Nephron progenitor cell (in vitro differentiated cells): ENCODE measurements at places on chromosomes 2 and 18.

DNA sequence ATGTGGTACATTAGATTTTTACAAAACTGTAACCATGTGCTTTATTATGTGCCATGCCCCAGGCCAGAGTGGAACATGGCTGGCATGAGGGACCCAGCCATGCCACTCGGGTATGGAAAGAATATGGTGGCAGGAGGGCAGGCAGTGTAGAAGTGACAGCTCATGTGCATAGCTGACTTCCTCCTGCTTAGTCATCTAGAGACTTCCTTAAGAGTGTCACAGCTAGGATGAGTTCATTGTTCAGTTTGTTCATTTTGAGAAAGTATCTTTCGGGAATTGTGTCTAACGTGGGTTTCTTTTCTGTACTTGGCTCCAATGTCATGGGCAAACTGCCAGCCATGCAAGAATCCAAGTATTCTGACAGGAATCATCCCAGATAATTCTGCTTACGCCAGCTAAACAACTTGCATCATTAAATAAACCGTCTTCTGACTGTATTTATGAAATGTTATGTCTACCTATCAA is 94.3 kb upstream of the ITGB6 start:
- no peak for DNase-seq
- no peaks in the 10 kb centered on the region for H3K27me3 ChIP-seq
- H3K4me1 ChIP-seq: peaks cover 36% of the 10 kb centered on the region

DNA sequence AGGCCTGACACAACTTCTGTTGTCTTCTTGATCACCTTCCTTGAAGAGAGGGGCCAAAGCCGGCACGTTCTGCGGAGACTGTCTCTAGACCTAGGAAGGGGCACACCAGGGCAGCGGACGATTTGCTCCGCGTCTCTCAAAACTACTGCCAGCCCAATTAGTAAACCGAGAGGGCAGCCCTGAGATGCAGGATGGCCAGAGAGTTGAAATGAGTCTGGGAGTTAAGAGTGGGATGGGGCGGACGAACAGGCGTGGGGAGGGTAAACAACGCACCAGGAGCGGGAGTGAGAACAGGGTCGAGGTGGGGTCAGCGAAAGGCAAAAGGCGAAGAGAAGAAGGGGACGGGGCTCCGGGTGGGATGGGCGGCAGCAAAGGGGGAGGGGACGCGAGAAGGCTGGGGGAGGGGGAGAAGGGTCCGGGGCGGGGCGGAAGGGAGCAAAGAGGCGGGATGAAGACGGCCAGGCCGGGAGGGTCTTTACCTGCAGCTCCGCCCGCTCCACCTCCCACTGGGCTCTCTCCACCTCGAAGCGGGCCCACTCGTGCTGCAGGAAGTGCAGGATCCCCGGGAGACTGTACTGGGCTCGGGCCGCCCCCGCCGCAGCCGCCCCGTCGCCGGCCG is 476 bp downstream of the STRN start:
- H3K27me3 ChIP-seq: peaks cover 6% of the 10 kb centered on the region
- H3K4me3 ChIP-seq: peak overlapping the region; percentile 97
- peak overlapping the region; percentile 97 for H3K27ac ChIP-seq
- peaks cover 55% of the 10 kb centered on the region for H3K4me1 ChIP-seq
- no peaks in the 10 kb centered on the region for H3K36me3 ChIP-seq

DNA sequence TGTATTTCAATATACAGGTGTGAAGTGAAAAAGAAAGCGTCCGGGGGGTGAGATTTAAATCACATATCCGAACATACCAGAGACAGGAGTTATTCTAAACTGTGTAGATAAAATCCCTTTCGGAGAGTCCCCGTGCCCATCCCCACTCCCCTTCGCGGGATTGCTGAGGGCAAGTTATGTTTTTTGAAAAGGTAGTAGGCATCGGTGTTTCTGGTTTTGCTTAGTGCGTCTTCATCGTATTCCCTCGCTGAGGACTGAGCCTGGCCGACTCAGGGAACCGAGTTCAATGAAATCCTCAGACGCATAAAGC is 583.4 kb downstream of the ZEB2 start:
- no peaks in the 10 kb centered on the region for H3K36me3 ChIP-seq
- H3K27ac ChIP-seq: no peak overlapping the region

DNA sequence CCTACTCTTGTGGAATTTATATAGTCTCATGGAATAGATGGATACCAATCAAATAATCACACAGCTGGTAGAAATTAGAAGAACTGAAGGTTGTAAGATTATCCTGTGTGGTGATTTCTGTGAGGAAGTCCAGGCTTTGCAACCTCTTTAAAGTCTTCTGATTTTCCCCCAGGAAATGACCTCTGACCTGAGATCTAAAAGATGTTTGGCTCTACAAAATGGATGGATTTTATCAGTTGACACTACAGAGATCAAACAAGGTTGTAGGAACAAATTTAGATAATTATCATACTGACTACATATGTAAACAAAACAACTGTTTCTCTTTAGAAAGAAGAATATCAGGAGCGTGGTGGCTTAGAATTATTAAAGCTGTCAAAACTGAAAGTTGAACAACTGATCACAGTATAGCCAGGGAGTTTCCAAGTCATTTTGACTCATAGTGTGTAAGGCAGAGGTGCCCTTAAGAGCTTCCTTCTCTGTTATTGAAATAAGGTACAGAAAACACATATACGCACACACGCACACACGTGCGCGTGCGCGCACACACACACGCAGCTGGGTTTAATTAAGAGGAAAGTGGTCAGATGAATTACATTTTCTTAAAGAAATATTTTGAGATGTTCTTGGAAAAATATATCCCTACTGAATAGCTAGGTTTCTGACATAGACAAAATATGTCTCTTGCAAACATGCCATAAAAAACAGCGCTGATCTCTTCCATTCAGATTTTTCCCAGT is 35.5 kb upstream of the PELI1 start:
- no peaks in the 10 kb centered on the region for H3K36me3 ChIP-seq
- no peak overlapping the region for H3K4me3 ChIP-seq
- peaks cover 35% of the 10 kb centered on the region for H3K4me1 ChIP-seq
- no peaks in the 10 kb centered on the region for H3K27me3 ChIP-seq
- DNase-seq: no peak

DNA sequence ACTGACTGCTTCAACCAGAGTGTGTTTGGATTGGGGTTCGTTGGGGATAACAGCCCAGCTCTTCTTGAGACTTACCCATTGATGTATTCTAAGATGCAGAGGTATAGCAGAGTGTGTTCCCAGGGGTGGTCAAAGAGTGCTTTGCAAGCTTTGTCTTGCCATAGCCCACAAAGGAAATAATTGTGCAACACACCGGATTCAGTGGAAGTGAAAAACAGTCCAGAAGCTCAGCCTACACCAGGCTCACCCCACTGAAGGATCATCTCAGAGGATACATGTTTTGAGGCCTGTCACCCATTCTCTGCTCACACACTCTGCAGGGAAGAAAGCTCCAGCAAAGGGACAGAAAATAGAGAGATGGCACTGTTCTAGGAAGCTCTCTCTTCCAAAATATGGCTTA is 9.6 kb downstream of the CACNB4 start:
- H3K27me3 ChIP-seq: peaks cover 23% of the 10 kb centered on the region
- no peaks in the 10 kb centered on the region for H3K36me3 ChIP-seq
- no peak for DNase-seq
- H3K4me1 ChIP-seq: no peaks in the 10 kb centered on the region
- H3K4me3 ChIP-seq: no peak overlapping the region

DNA sequence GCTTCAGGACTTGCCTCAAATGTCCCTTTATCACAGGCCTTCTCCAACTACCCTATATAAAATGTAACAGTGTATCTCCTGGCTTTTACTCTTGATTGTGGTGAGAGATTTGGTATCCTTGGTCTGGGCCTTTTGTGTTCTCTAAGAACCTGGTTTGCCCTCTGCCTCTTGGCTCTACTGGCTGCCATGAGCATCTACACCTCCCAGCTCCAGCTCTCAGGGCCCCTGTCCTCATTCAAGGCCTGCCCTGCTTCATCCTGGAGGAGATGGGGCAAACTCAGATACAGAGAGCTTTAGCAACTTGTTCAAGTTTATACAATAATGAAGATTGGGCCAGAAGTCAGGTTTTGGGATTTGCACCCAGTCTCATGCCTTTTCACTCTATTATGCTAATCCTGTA is 45.0 kb downstream of the QPCT start:
- H3K27me3 ChIP-seq: no peaks in the 10 kb centered on the region
- H3K4me1 ChIP-seq: peaks cover 23% of the 10 kb centered on the region
- DNase-seq: no peak
- H3K27ac ChIP-seq: no peak overlapping the region

DNA sequence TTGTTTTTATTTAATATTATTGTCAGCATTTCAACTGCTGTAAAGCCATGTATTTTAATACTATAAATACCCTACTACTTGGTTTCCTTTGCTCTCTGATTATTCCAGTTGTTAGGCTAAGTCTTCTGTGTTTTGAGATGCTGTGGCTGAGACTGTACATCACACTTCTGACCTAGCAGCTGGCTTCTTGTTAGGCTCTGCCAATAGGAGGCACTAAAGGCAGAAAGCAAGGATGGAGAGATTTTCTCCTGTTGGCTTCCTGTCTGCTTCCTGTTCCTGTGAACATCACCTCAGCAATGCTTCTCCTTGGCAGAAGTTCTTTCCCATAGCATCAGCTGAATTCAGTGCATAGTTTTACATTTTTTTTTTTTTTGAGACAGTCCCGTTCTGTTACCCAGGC is 68.3 kb upstream of the YPEL5 start:
- H3K36me3 ChIP-seq: no peaks in the 10 kb centered on the region
- H3K27me3 ChIP-seq: peaks cover 27% of the 10 kb centered on the region
- no peak overlapping the region for H3K4me3 ChIP-seq

GRCh38 chr2:37771600-37772088 is 100.2 kb upstream of the CDC42EP3 start:
- H3K36me3 ChIP-seq: no peaks in the 10 kb centered on the region
- H3K4me1 ChIP-seq: peaks cover 58% of the 10 kb centered on the region
- H3K27me3 ChIP-seq: peaks cover 9% of the 10 kb centered on the region
- H3K4me3 ChIP-seq: no peak overlapping the region
- no peak for DNase-seq

GRCh38 chr2:88735853-88736252 is 44.4 kb downstream of the RPIA start:
- H3K36me3 ChIP-seq: peaks cover 29% of the 10 kb centered on the region
- no peak overlapping the region for H3K27ac ChIP-seq
- H3K4me3 ChIP-seq: no peak overlapping the region
- DNase-seq: no peak
- no peaks in the 10 kb centered on the region for H3K27me3 ChIP-seq
- H3K4me1 ChIP-seq: no peaks in the 10 kb centered on the region

GRCh38 chr2:127649684-127650040 is 3.7 kb downstream of the GPR17 start:
- peak; percentile 95 for DNase-seq
- no peak overlapping the region for H3K4me3 ChIP-seq
- H3K27me3 ChIP-seq: no peaks in the 10 kb centered on the region
- H3K4me1 ChIP-seq: peaks cover 39% of the 10 kb centered on the region

DNA sequence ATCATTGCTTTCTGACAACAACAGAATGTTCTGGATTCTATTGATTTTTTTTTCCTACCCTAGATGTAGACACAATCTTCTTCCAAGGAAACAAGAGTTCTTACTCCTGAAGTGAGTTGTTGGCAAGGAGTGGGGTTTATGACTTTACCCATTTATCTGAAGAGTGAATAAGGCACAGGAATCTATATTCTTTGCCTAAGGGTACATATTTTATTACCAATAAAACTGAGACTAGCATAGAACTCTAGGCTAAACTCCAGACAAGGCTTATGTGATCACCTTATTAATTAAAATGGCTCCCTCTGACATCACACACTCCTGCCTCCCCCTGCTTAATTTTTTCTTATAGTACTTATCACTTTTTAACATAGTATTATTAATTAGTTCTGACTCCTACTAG is 47.6 kb downstream of the C18orf54 start:
- DNase-seq: no peak
- no peaks in the 10 kb centered on the region for H3K36me3 ChIP-seq
- H3K27me3 ChIP-seq: peaks cover 5% of the 10 kb centered on the region
- H3K4me1 ChIP-seq: no peaks in the 10 kb centered on the region
- H3K27ac ChIP-seq: no peak overlapping the region
- no peak overlapping the region for H3K4me3 ChIP-seq

GRCh38 chr18:65326805-65327204 is 424.0 kb upstream of the CDH7 start:
- DNase-seq: peak; percentile 6
- no peak overlapping the region for H3K4me3 ChIP-seq
- peak overlapping the region; percentile 86 for H3K27ac ChIP-seq
- H3K27me3 ChIP-seq: no peaks in the 10 kb centered on the region
- H3K4me1 ChIP-seq: peaks cover 24% of the 10 kb centered on the region

GRCh38 chr2:74531666-74532065 is 1.9 kb downstream of the HTRA2 start:
- no peak for DNase-seq
- no peak overlapping the region for H3K27ac ChIP-seq
- peaks cover 38% of the 10 kb centered on the region for H3K4me1 ChIP-seq
- no peaks in the 10 kb centered on the region for H3K27me3 ChIP-seq
- H3K4me3 ChIP-seq: peak overlapping the region; percentile 26

DNA sequence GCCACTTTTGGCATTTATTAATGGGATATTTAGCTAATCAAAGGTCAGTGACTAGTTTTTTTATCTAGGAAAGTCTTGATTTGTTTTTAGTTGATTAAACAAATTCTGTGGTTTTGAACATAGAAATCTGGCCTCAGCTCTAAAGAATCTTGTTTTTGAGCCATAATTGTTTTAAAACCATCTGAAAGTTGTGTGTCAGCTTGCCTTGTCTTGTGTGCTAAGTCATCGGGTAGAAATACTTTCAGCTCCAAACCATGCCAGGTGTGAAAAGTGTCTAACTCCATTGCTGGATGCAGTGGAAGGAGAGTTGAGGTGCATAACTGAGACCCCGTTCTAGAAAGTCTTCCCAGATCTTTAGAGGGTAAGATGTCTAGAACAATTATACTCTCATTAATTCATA is 22.7 kb downstream of the FARP2 start:
- H3K4me3 ChIP-seq: no peak overlapping the region
- peaks cover 42% of the 10 kb centered on the region for H3K36me3 ChIP-seq
- H3K4me1 ChIP-seq: no peaks in the 10 kb centered on the region
- peaks cover 2% of the 10 kb centered on the region for H3K27me3 ChIP-seq

DNA sequence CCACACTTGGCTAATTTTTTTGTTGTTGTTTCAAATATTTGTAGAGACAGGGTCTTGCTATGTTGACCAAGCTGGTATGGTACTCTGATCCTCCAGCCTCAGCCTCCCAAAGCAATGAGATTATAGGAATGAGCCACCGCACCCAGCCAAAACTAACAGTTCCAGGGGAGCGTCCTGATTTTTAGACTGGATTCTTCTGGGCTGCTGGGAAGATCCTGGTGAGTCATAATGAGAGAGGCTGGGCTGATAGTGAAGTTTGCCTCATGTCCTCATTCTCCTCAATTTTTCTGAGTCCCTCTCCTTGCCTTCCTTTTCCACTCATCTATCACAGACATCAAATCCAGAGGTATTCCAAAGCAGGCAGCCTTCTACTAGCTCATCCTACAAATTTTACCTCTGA is 81.3 kb downstream of the VSNL1 start:
- no peak overlapping the region for H3K27ac ChIP-seq
- H3K4me1 ChIP-seq: peaks cover 7% of the 10 kb centered on the region
- H3K36me3 ChIP-seq: no peaks in the 10 kb centered on the region
- no peak for DNase-seq
- peaks cover 5% of the 10 kb centered on the region for H3K27me3 ChIP-seq

DNA sequence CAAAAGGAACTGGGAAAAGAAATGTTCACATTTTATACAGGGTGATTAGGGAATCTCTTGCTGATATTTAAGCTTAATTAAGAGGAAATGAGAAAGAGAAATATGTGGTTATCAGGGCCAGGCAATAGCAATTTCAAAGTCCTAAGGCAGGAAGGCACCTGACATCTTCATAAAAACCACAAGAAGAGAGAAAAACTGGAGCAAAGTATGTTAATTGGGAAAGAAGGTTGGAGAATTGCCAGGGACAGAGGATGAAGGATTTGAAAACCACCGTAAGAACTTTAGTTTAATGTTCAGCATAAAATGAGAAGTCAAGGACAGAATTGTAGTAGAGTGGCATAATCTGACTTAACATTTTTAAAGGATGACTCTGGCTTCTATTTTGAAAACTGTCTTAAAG is 691.8 kb upstream of the NRXN1 start:
- H3K27me3 ChIP-seq: no peaks in the 10 kb centered on the region
- no peak for DNase-seq
- H3K36me3 ChIP-seq: no peaks in the 10 kb centered on the region
- no peaks in the 10 kb centered on the region for H3K4me1 ChIP-seq
- H3K27ac ChIP-seq: no peak overlapping the region
